ENCODE measurements at places on chromosomes 7 and 10.

- DNase-seq = peak; percentile 65
Measured at GRCh38 chr10:7872041-7872442, 53.7 kb downstream of the TAF3 start.

- no peak for DNase-seq
Measured at GRCh38 chr7:12610899-12611298, 40.4 kb downstream of the SCIN start.

DNA sequence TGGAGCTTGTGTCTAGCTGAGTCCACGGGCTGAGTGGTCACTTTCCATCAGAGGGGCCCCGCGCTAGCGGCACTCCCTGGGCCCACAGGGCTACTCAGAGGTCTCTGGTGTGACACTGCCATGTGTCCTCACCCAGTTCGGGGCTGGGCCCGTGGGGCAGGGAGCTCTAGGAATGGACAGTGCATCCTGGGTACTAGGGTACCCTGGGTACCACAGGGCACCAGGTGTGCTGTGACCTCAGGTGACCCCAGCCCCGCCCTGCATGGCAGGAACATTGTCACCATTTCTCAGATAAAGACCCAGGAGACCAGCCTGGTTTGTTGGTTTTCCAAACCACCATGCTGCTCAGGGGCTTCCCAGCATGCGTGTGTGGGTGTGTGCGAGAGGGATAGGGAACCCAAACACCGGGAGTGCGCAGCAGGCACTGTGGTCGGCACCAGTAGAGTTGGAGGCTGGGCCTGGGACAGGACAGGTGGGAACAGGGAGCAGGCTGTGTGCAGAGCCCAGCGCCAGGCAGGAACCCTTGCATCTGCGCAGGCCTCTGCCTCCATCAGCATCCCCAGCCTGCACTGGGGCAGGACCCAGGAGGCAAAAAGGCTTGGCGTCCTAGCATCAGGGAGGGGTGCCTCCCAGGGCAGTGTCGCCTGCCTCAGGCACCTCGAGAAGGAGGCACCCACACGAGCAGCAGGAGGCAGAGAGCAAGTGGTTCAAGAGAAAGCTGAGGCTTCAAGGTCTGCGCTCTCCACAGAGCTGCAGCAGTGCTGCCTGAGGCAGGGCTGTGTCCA is 19.4 kb upstream of the CSGALNACT2 start:
- DNase-seq = no peak

- no peak for DNase-seq
Measured at GRCh38 chr10:76382381-76382851, 951.0 kb downstream of the LRMDA start.

- no peak for DNase-seq
Measured at GRCh38 chr10:132796846-132797245, 10.9 kb upstream of the NKX6-2 start.

- no peak for DNase-seq
Measured at GRCh38 chr10:107103174-107104025, 61.1 kb downstream of the SORCS1 start.

DNA sequence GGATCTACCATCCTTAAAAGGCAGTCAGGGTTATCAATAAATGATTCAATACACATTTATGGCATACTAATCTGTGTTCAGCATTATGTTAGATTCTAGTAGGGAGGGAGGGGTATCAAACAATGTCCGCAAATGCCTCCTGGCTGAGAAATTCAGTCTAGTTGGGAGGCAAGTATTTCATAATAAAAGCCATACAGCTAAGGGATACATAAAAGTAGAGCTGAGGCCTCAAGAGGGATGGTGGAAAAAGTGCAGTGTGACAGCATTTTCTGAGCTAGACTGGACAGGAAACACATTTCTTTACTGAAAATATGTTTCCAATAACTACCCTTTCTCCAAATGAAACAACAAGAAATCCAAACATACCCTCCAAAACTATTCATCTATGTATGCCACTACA is 152.8 kb upstream of the LRRN3 start:
- DNase-seq = no peak

DNA sequence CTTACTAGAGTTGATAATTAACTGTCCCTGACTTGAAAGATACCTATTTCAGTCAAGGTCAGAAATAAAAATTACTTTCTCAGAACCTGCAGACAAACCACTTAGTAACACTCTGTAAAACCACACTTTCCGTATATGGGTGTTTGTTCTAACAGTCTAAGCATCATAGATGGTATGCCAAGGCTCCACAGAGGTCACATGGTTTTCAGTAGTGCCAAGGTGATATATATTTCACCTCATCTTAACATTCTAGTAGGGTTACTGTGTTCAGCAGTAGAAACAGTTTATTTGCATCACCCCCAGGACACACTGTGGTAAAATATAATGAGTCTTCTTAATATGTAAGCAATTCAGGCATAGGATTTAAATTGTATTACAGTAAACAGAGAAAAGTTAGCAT is 61.5 kb downstream of the KCND2 start:
- no peak for DNase-seq

DNA sequence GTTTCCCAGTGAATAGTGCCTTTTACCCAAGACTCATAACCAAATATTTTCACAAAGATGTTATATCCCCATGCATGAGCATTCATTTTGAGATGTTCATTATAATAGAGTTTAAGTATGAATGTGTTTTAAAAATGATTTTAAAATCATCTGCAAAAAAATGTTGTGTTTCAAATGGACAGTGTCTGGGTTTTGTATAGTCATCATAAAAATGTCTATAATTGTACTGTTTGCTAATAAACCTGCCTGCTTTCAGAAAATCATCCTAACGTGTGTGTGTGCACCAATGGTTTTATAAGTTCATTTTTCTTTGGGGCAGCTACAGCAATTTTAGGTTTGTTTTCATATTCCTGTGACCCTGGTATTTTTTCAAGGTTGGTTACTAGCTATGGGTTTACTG is 63.2 kb downstream of the INSYN2A start:
- no peak for DNase-seq

DNA sequence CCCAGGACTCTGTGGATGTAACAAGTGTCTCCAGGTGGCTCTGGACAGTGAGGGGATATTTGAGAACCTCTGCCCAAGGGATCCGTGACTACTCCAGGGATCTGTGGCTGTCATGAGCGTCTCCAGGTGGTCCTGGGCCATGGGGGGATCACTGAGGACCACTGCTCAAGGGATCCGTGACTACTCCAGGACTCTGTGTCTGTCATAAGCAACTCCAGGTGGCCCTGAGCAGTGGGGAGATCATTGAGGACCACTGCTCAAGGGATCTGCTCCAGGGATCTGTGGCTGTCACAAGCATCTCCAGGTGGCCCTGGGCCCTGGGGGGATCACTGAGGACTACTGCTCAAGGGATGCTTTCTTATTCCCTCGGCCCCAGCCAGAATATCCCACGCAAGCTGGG is 133.2 kb upstream of the ADARB2 start:
- no peak for DNase-seq

GRCh38 chr7:16918288-16918895 is 36.6 kb upstream of the AGR3 start:
- DNase-seq = peak; percentile 40

DNA sequence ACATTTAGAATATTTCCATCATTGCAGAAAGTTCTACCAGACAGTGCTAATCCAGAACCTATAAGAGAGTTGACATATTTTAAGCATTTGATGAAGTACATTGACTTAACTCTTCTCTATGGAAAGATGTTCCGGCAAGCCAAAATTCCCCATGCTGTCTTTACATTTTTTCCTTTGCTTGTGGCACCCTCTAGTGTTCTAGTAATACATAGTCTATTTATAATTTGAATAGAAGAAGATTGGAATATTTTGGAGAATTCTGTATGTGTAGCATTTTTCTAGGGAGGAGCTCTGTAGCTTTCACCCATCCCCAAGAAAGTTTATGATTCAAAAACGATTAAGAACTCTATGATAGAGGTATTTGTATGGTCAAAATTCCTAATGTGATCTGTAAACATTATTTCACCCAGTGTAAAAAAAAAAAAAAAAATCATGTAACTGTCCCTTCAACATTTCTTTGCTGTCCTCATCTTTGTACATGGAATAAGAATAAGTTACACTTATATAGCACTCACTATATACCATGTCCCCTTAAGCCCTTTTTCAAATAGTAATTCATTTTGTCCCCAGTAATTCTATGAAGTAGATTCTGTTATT is 33.2 kb downstream of the NRF1 start:
- peak; percentile 88 for DNase-seq

GRCh38 chr10:36688717-36689116 is 436.7 kb upstream of the ANKRD30A start:
- DNase-seq = no peak

GRCh38 chr7:127907110-127908040 is 123.9 kb downstream of the LRRC4 start:
- no peak for DNase-seq

- no peak for DNase-seq
Measured at GRCh38 chr10:19772972-19773371, 43.3 kb upstream of the PLXDC2 start.

GRCh38 chr7:40599836-40600235 is 465.0 kb downstream of the SUGCT start:
- no peak for DNase-seq

GRCh38 chr10:55668326-55668922 is 692.6 kb downstream of the ZWINT start:
- DNase-seq = peak; percentile 10

DNA sequence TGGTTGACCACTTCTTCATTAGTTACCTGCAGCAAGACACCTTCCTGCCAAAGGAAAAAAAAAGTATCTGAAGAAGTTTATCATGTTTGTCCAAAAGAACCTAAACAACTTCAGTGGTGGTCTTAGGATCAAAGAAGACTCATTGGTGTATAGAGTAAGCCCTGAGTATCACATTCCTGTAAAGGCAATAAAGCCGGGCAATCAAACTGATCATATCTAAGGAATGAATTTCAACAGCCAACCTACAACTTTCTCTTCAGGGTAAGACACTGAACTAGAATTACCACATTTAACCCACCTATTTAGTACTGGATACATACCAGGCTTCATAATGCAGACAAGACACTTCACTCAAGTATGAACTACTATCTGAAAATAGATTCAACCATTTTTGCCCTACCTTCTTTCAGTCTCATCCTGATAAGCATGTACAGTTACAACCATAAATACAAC is 10.1 kb downstream of the HNRNPA2B1 start:
- DNase-seq = no peak

GRCh38 chr10:113604572-113604971 is 51.7 kb downstream of the HABP2 start:
- DNase-seq = no peak

DNA sequence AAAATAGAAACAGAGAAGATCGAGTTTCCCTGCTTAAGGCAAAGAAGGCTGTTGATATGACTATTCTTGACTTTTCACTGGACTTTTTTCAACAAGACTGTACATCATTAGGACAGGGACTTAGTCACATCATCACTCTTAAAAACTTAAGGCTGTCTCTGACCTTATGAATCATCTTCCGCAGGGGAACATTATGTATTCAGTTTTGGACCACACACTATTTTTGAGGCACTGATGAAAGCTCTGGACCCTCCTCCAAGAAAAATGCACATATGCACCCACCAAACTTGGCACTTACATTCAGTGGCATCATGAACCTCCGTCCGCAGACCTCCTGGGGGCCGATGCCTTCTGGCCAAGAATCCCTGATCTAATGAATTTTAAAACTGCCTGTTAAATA is 96.4 kb downstream of the CALD1 start:
- no peak for DNase-seq

DNA sequence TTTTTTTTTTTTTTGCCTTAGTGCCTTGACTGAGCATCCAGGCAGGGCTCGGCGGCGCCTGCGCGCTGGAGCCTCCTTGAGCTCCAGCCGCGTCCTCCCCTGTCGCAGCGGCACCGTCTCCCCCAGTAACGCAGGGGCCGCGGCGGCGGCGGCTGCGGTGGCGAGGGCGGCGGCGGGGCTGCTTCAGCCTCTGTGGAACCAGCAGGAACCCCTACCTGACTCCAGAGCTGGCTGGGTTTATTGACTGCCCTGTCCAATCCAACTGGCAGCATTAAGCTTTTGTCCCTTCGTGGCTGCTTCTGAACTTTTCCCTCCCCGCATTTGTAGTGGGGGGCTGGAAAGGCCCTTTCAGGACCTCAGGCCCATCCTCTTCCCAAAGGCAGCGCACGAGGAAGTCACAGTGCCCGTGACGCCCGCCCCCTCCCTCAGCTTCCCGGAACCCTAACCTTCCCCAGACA is at the start of gene GPR85:
GPR85 (minus strand) TSS at position 397 of the 458 bp plus-strand sequence. CDS start 2,106 bp downstream, outside the sequence.
- no peak for DNase-seq

GRCh38 chr10:118264838-118265470 is 77.2 kb downstream of the FAM204A start:
- no peak for DNase-seq

GRCh38 chr7:138705167-138705566 is 4.0 kb upstream of the SVOPL start:
- no peak for DNase-seq

DNA sequence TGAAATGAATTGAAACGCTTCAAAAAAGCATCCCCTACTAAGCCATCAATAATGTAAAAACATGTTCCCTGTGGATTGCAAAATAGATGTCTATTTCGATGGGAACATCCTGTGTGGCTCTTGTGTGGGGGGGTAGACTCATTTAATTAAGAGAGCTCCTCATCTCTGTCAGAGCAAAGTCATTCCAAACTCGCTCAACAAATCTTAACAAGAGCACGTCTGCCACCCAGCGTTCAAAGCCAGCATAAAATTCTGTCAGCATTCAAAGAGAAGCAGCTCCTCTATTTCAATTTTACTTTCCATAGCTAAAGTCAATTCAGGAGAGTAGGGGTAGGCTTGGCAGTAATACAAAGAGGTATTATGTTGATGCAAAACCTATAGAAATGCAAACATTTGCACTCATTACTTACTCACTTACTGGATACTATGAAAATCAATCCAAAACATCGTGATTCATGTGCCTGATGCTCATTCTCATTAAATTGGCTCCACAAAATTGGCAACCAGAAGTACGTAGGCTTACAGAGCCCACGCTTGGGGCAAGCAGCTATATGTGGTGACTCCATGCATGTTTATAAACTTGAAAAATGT is 114.9 kb downstream of the IPMK start:
- DNase-seq = peak; percentile 75

- DNase-seq = peak; percentile 77
Measured at GRCh38 chr7:143003393-143004051, 23.4 kb downstream of the OR9A2 start.

DNA sequence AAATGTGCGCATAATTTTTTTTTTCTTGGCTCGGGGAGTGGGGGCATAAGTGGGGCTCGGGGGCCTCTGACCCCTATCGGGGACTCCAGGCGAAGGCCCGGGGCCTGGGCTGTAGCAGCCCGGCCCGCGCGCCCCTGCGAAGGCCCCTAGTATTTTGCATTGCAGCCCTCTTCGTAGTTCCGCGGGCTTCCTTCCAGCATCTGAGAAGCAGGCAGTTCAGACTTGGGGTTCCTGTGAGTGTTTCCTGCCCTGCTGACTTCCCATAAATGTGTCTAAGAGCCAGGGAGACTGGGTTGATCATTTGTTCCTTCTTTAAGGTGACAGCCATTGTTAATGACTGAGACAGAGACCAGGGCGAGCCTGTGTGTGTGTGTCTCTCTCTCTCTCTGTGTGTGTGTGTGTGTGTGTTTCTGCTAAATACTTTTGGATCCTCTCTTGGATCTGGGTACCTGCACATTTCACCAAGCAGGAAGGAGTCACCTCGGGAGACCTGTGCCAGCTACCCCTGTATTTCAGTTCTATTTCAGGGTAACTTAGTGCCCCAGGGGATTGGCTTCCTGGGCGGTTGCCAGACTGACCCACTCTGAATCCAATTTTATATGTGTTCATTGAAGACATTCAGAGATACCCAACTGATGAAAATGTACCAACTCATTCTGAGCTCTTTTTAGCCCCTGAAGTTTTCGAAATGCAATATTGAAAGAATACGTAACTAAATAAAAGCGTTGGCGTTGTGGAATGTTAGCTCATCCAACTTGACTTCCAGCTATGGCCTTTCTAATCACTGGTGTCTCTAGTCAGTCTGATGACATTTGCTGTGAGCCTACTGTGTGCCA is 805 bp downstream of the MSRB2 start:
- peak; percentile 72 for DNase-seq

- no peak for DNase-seq
Measured at GRCh38 chr7:106169821-106170610, 57.9 kb upstream of the SYPL1 start.

Data from RKO (cell line).